ENCODE measurements at places on chromosomes 5 and 9. TPM values are rescaled to one million over a fixed set of nuclear protein-coding genes. Genes with fewer than 3 reads are reported as not detected.

GRCh38 chr9:69760278-69760610 is 433 bp upstream of the PTAR1 start:
- DNase-seq, result no peak

GRCh38 chr5:160064995-160065614 is 54.1 kb downstream of the PWWP2A start:
- DNase-seq, result no peak

PCDHGA1 gene
- 0.90 TPM for total RNA-seq

OR13J1 gene
- not detected for total RNA-seq

GRCh38 chr9:26956860-26957233 is 635 bp downstream of the IFT74 start:
- DNase-seq, result no peak

DNA sequence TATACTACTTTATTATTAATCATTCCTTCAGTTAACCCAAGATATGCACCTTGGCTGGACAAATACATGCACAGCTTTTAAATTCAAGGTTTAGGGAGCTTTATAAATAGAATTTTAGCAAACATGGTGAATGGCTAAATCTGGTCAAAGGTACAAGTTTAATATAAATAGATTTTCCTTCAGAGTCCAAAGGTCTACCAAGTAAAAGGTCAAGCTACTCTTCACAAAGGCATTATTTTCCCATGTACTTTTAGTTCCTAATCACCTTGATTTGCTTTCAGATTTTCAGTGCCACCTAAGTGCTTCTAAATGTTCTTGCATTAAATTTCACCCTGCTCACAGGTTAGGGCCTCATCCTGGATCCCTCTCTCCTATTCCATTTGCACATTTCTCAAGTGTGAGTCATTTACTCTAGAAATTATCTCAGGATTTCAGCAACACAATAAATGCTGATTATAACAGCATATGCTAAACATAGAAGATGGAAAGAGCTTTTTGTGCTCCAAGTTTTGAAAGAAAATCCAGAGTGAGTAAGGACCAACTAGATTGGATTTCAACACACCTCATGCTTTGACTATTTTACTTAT is 459.4 kb upstream of the ITGA1 start:
- DNase-seq, result no peak

GRCh38 chr5:131773805-131774204 is 23.0 kb downstream of the FNIP1 start:
- no peak for DNase-seq

GRCh38 chr9:15268782-15269181 is 38.2 kb downstream of the TTC39B start:
- no peak for DNase-seq

DNA sequence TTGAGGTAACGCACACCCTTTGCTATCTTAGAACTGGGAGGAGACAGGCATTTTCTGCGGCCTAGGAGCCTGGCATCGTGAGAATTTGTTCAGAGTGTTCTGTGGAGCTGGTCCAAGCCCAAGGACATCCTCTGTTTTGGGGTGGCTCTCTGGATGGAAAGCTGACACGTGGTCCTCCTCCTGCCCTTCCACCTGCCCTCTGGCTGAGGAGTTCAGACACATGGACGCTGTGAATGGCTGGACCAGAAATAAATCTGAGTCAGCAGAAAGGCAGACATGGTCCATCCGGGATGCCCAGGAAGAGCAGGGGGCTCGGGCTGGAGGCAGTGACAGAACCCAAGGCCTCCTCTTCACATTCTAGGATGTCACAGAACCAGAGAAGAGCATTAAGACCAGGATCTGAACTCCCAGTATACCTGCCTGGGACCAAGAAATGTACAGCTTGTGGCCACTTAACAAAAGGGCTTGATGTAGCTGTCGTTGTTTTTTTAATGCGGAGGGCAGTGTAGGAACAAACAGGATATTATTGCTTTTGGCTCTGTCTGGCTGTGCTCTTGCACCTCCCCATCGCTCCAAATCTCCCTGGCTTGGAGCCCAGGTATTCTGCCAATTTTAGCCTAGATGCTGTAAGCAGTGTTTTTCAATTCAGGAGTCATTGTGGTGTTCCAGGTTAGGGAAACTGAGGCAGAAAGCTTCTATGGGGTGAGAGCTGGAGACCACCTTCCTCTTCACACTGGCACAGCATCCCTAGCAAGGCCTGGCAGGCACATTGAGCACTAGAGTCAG is 2.4 kb downstream of the CKMT2 start:
- DNase-seq, result no peak

GRCh38 chr9:137462396-137462985 is 3.4 kb upstream of the NSMF start:
- DNase-seq, result no peak

DNA sequence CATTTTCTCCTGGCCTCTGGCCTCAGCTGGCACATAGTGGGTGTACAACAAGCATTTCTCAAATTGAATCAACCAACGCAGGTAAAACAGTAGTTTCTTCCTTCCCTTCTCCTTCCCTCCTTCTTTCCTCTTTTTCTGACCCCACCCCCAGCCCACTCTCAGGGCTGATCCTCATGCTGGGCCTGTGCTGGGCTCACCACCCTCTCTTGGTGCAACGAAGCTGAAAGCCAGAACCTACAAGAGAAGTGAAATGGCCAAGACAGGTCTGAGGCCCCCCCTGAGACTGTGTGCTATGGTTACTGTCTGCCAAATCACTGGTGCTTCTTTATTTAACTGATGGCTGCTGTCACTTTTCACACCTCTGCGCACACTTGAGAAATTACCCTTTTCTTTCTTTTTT is 53.0 kb upstream of the BOD1 start:
- no peak for DNase-seq

NR2F1-AS1 gene
- total RNA-seq, result 12.5 TPM

GRCh38 chr5:114360357-114360756 is 1.5 kb upstream of the KCNN2 start:
- DNase-seq, result no peak

DNA sequence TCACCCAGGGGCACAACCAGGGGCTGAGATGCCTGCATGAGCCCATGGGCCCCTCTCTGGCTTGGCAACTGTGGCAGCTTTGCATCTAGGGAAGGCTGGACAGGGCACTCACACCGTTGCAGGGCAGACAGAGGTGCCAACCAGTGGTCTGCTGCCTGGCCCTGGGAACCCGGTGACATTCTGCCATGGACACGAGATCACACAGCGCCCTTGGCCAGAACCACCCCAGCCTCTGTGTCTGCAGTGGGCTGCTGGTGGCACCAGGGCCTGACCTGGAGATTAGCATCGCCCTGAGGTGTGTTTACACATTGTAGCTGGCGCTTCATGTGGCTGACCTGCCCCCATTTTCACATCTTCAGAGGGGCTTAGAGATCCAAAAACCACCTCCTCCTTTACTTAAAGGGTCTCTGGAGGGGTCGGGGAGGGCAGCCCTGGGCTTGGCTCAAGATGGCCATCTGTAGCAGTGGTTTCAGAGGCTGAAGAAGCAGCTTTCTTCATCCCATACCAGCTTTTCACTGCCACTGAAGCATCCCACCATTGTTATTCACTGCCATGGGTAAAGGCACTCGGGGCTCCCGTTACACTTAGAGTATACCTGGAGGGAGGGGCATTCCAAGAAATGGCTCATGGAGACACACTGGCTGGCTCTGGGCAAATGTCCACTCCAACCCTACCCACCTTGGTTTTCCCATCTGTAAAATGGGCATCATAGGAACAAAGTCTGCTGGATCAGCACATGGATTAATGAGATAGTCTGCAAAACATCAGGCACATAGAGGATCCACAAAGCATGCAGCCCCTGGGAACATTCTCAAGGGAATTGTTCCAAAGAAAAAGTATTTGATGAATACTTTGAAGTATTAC is 11.4 kb downstream of the DCANP1 start:
- no peak for DNase-seq

GRCh38 chr5:32960340-32961058 is 249.4 kb downstream of the NPR3 start:
- DNase-seq, result peak; percentile 24

DNA sequence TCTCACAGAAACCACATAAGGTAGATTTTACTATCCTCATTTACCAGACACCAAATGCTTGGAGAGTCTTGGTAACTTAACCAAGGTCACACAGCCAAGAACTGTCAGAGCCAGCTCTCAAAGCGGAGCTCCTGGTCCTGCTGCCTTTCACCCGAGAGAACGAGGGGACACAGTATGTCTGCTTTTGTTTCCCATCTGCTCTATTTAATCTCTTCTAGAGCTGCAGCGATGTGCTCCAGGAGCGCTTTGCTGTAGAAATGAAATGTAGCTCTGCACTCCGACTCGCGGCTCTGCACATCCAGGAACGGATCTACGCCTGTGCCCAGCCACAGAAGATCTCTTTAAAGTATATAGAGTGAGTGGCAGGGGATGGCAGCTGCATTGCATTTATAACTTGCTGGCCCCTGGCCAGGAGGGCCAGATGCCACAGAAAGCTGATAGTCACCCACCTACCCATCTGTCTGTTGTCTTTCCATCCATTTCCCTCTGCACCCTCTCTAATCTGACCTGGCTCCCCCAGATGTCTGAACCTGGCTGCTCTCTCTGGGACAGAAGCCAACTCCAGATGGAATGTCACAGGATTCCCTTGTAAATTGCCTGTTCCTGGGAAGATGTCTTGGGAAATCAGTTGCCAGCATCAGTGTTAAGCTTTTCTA is 21.4 kb upstream of the TRMT10B start:
- no peak for DNase-seq

GRCh38 chr9:116842658-116843057 is 155.6 kb downstream of the TRIM32 start:
- no peak for DNase-seq

- peak; percentile 21 for DNase-seq
Observed at GRCh38 chr5:108720391-108720790, 27.3 kb upstream of the FER start.

PALM2AKAP2 gene
- total RNA-seq, result 20.6 TPM

DNA sequence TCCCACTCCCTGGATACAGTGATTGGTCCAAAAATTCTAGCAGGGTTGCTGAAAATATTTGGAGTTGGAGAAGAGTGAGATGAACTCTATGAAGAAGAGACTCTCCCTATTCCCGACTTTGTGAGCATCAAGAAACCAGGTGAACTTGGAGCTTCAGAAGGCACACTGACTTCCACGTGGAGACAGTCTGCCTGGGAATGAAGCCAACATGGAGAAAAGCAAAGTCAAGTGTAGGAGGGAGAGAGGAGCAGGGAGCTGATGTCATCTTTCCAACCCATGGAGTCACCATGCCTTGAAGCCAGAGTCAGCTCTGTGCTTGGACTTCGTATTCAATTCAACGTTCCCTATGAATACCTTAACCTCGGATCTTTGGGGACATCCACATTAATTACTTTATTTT is 125.1 kb downstream of the NPR3 start:
- peak; percentile 57 for DNase-seq

- DNase-seq, result no peak
Observed at GRCh38 chr9:127962278-127962677, 18.5 kb downstream of the EEIG1 start.

GRCh38 chr5:31640573-31640972 is 1.6 kb downstream of the PDZD2 start:
- no peak for DNase-seq

DNA sequence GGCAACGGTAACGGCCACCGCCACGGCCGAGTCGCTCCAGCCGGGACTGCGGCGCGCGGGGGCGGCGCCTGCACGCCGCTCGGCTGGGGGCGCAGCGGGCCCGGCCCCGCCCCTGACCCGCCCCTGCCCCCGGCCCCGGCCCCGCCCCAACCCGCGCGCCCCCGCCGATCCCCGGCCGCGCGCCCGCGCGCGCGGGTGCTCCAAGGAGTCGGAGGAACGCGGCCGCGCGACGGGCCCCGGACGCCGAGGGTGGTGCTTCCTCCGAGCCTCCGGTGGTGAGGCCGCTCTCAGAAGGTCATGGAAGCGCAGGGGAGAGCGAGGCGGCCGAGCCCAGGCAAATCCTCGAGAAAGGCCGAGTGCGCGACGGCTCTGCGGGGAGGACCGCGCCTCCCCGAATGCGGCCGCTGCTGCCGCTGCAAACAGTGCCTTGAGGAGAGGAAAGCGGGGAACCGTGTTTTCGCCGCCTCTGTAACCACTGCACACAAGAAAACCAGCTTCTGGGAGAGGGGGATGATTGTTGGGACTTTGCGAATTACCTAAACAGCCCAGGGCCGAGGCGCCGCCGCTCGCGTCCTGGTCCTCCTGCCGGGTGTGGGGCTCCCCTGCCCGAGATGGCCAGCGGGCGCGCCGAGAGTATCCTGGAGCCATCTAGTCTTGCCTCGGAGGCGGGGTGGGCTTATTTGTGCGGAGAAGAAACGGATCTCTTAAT is at the start of gene LIFR:
Gene LIFR, minus strand, starts transcription at position 48 of the 709 bp plus-strand sequence. CDS start 25,999 bp downstream, outside the sequence.
- peak; percentile 74 for DNase-seq

OSMR gene
- 38.9 TPM for total RNA-seq

WNT8A gene
- not detected for total RNA-seq

- no peak for DNase-seq
Observed at GRCh38 chr5:25107853-25108252, 463.1 kb upstream of the CDH10 start.

URM1 gene
- total RNA-seq, result 20.6 TPM

DNA sequence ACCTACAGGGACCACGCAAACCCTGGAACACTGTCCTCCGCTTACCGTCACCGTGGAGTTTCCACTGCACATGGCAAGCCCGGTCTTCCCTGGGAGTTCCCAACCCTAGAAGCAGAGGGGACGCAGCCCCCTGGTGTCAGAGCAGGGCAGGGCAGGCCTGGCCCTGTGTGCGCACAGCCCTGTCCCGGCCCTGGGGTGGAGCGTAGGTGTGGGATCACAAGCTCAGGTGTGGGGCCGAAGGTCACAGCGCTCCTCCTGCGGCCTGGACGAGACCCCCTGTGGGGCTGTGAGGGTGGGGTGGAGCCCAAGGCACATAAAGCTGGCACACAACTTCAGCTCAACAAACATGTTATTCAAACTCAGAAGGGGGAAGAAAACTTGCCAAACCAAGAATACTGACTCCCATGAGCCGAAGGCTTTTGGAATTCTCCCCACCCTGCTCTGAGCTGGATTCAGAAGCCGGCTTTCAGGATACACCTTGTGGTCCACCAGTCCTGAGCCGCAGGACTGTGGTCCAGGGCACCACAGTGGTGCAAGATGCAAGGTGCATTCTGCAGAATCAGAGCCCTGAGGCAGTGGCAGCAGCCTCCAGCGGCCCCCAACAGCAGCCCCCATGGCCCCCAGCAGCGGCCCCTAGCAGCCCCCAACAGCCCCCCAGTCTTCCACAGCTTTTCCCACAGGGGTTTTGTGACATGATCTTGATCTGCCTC is 11.8 kb upstream of the EXOC3 start:
- peak; percentile 48 for DNase-seq

All from IMR-90 (cell line).